ENCODE measurements at places on chromosomes 7 and 10.

GRCh38 chr10:102422545-102423129 lies 2.0 kb downstream of the FBXL15 start:
- DNase-seq: no peak

- DNase-seq: no peak
Observed at GRCh38 chr10:119867317-119867716, 5.3 kb downstream of the MCMBP start.

- DNase-seq: no peak
Observed at GRCh38 chr10:3421537-3422257, 249.1 kb upstream of the PITRM1 start.

DNA sequence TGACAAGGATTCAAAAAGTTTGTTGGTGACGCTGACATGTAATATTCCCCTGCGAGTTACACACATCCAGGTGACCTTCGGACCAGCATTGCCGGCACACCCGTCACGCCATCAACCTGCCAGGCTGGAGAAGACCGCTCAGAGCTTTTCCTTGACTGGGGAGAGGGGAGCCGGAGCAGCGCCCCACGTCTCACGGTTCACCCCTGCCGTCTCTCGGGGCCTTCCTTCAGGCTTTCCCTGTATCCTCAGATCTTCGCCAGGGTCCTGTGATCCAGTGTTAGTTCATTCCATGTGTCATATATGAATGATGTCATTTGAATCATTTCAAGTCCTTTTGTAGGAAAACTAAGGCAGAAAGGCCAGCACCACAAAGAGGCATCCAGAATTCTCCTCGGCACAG lies 127.8 kb downstream of the MGMT start:
- DNase-seq: no peak

- DNase-seq: no peak
Observed at GRCh38 chr7:11524476-11525397, 307.3 kb downstream of the THSD7A start.

- no peak for DNase-seq
Observed at GRCh38 chr10:116115036-116115641, 157.9 kb downstream of the GFRA1 start.

DNA sequence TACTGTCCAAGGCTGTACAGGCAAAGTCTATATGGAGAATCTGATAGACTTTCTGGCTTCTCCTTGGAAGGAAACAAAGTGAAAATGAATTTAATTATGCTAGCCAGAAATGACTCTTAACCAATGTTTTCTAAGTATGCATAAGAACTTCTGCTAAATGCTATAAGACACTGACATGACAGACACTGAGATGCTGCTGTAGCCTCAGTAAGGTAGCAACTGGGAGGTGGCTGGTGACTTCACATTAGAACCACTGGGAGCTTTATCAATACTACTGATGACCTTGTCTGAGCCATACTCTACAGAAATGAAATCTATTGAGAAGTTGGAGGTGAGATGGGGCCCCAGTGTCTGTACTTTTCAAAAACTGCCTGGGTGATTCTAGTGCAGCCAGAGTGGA lies 188.6 kb downstream of the ZNF365 start:
- DNase-seq: no peak

- no peak for DNase-seq
Observed at GRCh38 chr10:8054244-8054493, 319 bp upstream of the GATA3 start.

DNA sequence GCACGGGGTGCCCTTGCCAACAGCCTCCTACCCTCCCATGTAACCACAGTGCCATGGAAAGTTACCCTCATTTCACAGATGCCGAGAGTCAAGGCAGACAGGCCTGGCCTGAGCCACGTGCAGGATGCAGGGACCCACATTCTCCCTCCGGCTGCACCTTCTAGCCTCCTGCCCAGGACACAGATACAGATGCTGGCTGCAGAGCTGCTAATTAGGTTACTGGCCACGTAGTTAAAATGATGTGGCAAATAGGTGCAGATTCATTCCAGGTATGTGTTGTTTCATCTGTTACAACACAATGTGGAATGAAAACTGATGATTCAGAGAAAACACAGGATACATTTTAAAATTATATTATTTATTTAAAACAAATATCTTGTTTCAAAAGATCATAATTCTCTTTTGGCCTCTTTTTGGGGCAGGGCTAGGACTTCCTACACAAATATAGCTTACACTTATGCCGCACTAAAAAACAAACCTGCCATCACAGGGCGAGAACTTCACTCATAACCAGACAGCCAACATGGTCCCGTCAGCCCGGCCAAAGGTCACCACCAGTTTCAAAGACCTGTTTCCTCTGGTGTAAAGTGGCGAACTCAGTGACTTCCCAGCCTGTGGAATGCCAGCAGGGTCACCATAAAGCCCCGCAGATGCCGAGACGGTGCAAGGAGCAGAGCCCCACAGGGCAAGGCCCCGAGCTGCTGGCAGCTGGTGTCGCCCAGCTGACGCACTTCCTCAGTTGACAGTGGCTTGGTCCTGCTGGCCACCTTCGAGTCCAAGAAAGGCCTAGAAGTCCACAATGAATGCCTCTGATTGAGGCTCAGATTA lies 83.5 kb downstream of the TNS3 start:
- DNase-seq: no peak

GRCh38 chr10:71933651-71934050 lies 30.5 kb upstream of the CHST3 start:
- no peak for DNase-seq

GRCh38 chr10:14047431-14047830 lies 283.3 kb downstream of the FRMD4A start:
- DNase-seq: no peak

GRCh38 chr7:33698692-33699128 lies 206.6 kb upstream of the BMPER start:
- DNase-seq: no peak

DNA sequence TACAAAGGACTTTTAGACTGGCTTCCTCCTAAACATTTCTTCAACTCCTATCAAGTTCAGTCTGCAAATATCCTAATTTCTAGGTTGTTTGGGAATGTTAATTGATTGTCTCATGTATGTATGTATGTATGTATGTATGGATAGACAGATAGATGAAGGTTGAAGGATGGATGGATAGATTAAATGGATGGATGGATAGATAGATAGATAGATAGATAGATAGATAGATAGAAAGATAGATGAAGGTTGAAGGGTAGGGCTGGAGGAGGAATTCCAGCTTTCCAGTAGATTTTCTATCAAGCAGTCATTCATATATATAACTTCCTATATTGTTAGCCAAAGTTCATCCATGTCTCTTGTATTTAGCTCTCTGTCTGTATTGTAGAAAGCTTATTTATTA lies 85.8 kb downstream of the KAT6B start:
- DNase-seq: no peak

- DNase-seq: no peak
Observed at GRCh38 chr10:61325223-61325960, 127.8 kb downstream of the TMEM26 start.

DNA sequence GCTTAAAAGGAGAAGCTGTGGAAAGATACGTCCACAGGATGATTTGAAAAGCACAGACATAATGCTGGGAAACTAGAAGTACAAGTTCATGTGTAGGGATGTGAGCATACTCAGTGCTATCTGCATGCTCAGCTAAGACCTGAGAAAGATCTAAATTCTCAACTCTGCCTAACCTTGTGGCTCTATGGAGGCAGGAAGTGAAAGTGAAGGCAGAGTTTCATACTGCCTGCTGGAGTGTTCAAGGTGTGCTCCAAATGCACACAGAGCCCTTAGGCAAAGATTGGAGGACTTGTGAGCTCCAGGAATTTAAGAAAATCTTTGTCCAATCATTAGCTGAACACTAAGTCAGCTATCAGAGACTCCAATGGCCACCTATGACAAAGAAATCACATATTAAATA lies 190.9 kb downstream of the RNLS start:
- DNase-seq: no peak

GRCh38 chr7:131591687-131592319 lies 35.4 kb upstream of the PODXL start:
- DNase-seq: no peak

DNA sequence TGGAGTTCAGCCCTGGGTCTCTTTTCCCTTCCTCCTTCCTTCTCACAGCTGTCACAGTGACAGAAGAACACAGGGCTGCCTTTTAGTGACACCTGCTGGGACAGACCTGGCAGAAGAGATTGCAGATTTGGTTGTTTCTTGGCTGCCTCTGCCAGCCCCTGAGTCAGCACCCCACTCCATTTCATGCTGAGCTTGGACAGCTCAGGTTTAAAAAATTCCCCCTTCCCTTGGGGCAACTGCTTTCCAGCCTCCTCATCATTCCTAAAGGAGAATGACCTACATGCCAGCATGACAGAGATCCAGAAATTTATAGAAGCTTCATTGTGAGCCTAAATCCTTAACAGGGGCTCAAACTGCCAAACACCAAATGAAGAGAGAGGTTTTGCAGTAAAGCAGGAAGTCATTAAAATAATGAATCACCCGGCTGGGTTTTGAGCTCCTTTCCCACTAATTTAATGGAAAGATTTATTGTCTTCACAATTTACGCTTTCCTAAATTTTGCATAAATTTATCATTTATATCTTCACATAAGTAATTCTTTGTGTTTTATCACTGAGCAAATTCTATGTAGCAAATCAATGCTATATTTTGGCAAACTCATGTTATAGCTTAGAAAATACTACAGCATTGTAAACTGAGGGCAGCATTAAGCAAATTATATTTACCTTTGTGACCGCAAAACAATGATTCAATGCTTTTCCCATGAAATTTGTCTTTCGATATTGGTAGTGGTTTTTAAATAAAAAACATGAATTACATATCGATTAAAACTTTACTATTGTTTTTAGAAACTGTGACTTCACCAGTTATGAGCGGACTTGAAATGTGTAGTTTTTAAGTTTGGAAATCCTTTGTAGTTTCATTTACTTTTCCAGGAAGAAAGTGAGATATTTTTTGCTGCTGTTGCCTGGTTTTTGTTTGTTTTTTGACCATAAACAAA lies 399.5 kb upstream of the ANKRD30A start:
- DNase-seq: peak; percentile 75

GRCh38 chr7:6623589-6624245 lies 8.3 kb downstream of the ZNF853 start:
- no peak for DNase-seq

GRCh38 chr7:100122067-100122466 lies 2.6 kb downstream of the CNPY4 start:
- no peak for DNase-seq

DNA sequence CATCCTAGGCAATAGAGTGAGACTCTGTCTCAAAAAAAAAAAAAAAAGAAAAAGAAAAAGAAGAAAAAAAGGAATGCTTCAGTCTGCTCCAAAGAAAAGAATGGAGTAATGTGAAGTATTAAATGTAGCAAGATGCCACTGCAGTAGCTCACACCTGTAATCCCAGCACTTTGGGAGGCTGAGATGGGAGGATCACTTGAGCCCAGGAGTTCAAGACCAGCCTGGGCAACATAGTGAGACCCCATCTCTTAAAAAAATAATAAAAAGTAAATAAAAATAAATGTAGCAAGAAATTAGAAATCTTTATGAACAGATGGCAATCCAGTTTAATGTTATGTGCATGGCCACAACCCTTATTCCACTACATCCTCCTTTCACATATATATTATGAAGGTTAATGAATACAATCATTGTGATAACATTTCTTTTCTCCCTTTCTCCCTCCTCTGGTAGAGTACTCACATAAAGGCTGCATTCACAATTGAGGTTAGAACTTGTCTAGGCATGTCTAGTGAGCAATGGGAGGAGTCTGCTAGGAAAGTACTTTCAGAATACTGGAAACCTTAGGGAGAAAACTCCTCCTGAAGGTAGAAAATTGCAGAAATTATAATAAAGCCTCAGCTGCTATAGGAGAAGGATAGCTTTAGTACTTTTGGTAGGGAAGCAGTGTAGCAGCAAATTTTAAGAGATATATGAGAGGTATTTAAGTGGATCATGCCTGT lies 20.4 kb downstream of the KLLN start:
- no peak for DNase-seq

DNA sequence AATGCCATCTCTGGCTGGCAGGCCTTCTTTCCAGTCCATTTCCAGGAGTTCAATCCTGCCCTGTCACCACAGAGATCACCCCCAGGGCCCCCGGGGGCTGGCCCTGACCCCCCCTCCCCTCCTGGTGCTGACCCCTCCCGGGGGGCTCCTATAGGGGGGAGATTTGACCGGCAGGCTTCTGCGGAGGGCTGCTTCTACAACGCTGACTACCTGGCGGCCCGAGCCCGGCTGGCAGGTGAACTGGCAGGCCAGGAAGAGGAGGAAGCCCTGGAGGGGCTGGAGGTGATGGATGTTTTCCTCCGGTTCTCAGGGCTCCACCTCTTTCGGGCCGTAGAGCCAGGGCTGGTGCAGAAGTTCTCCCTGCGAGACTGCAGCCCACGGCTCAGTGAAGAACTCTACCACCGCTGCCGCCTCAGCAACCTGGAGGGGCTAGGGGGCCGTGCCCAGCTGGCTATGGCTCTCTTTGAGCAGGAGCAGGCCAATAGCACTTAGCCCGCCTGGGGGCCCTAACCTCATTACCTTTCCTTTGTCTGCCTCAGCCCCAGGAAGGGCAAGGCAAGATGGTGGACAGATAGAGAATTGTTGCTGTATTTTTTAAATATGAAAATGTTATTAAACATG lies 6.0 kb downstream of the CHPF2 start:
- no peak for DNase-seq

- DNase-seq: no peak
Observed at GRCh38 chr10:123582084-123582989, 83.8 kb upstream of the GPR26 start.

DNA sequence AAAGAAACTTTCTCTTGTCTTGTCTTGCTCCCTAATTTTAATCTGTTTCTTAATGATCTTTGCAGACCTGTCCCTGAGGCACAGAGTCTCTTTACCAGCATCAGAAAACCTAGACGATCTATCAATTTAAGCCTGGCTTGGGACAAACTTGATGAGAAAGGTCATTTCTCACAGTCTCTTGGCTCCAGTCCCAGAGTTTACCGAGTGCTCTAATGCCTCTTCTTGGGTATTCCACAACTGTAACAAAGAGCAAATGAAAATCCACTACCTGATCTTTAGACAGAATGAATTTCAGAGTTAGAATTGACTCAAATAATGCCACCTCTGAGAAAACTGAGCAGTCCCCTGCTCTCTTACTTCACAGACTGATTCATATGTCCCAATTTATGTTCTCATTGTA lies 106.4 kb upstream of the DNAJB12 start:
- DNase-seq: no peak

DNA sequence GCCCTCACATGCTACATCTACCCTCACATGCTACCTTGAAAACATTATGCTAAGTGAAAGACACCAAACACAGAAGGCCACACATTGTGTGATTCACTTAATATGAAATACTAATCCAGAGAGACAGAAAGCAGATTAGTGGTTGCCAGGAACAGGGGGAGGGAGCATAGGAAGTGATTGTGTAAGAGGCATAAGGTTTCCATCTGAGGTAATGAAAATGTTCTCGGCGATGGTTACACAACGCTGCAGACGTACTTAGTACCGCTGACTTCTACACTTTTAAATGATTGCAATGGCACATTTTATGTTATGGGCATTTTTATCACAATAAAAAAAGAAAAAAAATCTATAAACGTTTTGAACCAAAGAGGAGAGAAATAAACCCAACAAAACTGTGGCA lies 742.3 kb downstream of the TYW1 start:
- no peak for DNase-seq

All from NCI-H446 treated with DMSO at 0.1 percent for 48 hours (cell line).